Stimulated activated CD4-positive, alpha-beta T cell treated with anti-CD3 and anti-CD28 coated beads, Interleukin-12 subunit alpha, Interleukin-12 subunit beta, amount 100 ng/mL, for 48 hours (primary cell): ENCODE measurements at places on chromosomes 16 and 17.

DNA sequence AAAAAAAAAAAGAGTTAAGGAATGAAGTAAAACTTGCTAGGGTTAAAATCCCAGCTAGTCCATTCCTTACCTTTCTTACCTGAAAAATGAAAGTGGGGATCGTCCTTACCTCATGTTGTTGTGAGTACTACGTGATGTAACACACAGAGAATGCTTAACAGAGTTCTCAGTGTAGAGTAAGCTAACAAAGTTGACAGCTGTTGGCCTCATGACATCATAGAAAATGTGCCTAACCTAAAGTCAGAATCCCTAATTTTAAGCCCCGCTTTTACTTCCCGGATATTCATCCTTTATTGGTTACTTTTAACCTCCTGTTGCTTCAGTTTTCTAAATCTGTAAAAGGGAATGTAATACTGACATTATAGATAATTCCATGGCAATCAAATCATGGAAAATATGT, 505.8 kb upstream of the HSBP1 start:
- no peak for DNase-seq

DNA sequence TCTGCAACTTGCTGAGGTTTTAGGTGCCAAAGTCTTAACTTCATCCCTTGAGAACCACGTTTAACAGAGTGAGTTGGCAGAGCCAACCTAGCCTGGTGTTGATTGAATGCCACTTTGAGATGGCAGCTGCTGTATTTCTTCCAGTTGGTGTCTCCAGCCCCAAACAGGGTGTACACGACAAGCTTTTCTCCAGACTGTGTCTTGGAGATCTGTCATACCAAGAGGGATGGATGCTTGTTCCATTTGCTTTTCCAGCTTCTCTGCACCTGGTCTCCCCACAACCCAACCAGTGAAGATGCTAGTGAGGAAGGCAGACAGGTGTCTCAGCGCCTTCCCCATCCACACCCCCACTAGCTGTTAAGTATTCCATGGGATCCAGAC, 141.1 kb upstream of the HS3ST2 start:
- no peak for DNase-seq

GRCh38 chr17:77959126-77959925, 823 bp downstream of the TNRC6C start:
- peak; percentile 4 for DNase-seq

GRCh38 chr16:85883813-85884212, 15.1 kb upstream of the IRF8 start:
- no peak for DNase-seq

- DNase-seq = no peak
These were observed 6.8 kb downstream of the NT5C start for GRCh38 chr17:75124819-75125162.

- DNase-seq = no peak
These were observed 67.6 kb upstream of the SREBF1 start for GRCh38 chr17:17904166-17905035.

DNA sequence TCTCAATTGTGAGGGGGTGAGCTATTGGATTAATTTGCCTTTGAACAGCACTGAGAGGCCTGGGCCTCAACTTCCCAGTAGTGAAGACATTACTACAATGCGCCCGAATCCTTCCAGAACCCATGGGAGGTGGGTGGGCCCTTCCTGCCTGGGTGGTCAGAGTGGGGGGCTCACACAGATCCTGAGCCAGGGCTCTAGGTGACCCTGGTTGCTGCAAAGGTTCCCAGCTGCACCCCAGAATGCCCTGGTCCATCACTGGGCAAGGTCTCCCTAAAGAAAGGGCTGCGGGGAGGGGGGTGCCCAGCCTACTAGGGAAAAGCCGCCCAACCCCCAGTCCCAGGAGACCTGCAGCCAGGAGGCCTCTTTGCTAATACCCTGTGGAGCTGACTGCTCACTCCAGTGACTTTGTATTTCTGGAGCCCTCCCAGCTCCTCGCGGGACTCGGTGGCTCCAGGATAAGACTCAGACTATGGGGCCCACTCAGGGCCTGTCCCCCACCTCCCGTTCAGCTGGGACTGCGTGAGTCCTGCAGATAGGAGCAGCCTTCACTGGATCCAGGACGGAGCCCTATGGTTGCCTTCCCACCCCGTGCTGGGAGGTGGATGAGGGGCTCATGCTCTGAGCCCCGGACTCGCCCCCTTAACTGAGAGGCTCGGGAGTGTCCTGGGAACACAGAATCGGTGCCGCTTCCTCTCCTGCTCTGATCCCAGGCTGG, 40.2 kb downstream of the SLC7A5 start:
- DNase-seq = no peak

DNA sequence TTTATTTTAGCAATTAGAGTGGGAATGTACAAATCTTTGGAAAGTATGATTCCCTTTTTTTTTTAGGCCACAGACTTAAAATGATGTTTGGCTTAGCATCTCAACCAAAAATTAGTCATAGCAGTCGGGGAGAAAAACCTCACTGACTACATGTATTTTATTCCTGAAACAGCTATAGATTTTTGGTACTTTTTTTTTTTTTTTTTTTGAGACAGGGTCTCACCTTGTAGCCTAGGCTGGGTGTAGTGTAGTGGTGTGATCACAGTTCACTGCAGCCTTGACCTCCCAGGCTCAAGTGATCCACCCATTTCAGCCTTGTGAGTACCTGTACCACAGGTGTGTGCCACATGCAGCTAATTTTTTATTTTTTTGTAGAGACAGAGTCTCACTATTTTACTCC, 23.4 kb downstream of the RNFT1 start:
- no peak for DNase-seq

DNA sequence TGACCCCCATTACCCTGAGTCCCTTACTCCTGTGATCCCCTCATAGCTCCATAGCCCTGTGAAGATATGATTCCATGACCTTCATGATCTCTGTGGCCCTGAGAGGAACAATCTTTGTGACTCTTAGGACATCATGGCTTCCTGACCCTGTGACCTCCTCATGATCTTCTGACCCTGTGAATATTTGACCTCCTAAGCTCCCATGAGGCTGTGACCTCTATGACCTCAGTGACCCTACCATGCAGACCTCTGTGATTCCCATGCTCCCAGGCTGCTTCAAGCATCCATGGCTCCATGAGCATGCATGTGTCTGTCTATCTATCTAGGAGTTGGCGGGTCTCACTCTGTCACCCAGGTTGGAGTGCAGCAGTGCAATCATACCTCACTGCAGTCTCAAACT, 12.1 kb downstream of the RIPOR1 start:
- DNase-seq = no peak

DNA sequence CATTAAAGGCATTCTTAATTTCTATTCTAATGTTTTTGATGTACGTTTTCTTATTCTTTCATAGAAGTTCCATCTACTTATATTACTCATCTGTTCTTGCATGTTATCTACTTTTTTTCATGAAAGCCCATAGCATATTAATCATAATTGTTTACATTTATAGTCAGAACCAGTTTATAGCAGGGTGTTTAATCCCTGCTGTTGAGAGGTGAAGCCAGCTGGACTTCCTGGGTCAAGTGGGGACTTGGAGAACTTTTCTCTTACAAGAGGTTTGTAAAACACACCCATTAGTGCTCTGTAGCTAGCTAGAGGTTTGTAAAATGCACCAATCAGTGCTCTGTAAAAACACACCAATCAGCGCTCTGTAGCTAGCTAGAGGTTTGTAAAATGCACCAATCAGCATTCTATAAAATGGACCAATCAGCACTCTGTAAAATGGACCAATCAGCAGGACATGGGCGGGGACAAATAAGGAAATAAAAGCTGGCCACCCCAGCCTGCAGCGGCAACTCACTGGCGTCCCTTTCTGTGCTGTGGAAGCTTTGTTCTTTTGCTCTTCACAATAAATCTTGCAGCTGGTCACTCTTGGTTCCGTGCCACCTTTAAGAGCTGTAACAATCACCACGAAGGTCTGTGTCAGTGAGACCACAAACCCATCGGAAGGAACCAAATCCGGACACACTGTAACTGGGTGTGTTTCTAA, 120.6 kb downstream of the TANC2 start:
- DNase-seq = no peak

GRCh38 chr16:1976216-1976520, 4.3 kb downstream of the TBL3 start:
- DNase-seq = no peak

- no peak for DNase-seq
These were observed 28.1 kb upstream of the BEAN1 start for GRCh38 chr16:66399031-66399430.

GRCh38 chr16:75379339-75379738, 54.0 kb downstream of the CFDP1 start:
- no peak for DNase-seq

GRCh38 chr17:68794636-68795434, 160.4 kb downstream of the ABCA8 start:
- no peak for DNase-seq
